ENCODE measurements at places on chromosomes 13 and 19.

DNA sequence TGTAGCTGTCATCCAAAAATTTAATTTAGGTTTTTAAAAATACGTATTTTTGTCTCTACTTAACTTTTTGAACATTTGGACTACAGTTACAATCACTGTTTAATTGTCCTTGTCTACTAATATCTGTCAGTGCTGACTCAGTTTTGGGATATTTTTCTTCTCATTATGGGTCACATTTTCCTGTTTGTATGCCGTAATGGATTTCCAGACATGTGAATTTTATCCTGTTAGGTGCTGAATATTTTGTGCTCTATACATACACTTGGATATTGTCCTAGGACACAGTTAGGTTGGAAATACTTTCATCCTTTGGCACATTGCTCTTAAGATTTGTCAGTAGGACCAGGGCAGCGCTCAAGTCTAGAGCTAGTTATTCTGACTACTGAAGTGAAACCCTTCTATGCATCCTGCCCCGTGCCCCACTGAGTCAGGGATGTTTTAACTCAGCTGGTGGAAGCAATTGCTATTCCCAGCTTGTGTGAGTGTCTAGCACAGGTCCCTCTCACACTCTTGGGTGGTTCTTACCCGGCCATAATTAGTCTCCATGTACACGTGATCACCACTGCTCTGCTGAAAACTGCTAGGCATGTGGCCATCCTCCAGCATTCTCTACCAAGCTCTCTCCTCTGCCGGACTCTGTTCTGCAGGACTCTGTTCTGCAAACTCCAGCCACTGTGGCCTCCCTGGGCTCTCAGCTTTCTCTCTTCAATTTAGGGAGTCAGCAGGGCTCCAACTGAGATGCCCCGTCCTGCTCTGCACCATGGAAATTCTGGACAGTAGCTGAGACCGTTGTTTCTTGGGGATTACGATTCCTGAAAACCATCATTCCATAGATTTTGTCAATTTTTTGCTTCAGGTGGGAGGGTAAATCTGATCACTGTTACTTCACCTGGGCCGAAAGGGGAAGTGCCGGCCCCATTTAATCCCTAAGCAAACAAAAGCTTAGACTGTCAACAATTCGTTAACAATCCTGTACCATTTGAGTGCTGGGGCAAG lies 11.1 kb downstream of the PROZ start:
- no peak for DNase-seq

DNA sequence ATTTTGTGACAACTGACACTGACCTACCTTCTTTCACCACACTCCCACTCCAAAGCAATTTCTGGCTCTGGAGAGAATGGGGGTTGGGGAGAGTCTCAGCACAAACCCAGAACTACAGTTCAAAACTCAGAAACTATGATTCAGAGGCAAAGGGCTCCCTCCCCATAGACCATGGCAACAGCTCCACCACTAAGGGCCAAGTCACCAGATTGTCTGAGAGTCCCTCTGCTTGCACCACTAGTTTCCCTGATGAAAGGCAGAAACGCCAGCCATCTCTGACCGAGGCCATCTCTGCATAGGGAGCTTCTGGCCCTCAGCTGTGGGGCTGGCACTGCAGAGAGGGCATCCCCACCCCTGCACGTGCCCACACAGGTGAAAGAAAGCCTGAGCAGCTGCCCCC lies 112.4 kb upstream of the VSTM2B start:
- no peak for DNase-seq

DNA sequence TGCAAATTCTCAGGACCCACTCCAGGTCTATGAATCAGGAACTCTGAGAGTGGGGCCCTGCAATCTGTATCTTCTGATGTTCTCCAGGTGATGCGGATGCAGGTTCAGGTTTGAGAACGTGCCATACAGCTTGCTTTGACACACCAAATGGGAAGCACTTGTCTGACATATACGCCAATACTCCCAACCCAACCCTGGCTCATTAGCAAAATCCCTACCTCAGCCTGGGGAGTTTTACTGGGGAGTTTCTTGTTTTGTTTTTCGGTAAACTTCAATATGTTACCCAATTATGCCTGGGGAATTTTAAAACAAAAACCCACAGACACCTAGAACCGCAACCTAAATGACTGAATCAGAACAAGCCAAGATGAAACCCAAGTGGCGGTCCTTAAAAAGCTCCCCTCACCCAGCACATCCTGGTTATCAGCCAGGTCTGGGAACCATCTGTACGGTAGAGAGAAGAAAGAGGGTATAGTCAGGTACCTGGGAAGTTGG lies 41.2 kb downstream of the ABCC4 start:
- DNase-seq, result no peak

GRCh38 chr13:30551189-30551588 lies 66.5 kb upstream of the USPL1 start:
- no peak for DNase-seq

- no peak for DNase-seq
Measured at GRCh38 chr13:103351035-103351828, 285.0 kb upstream of the SLC10A2 start.

Measured in cardiac septum (tissue), 1 donor.